SK-N-SH (cell line): ENCODE measurements at places on chromosomes 7 and 10.
A peak's percentile ranks its signal among the peaks of the same experiment; 100 is the strongest.

GRCh38 chr10:78494179-78494578 lies 460.5 kb downstream of the RPS24 start:
- no peak for DNase-seq

- DNase-seq = no peak
These were observed 7.0 kb upstream of the TRDMT1 start for GRCh38 chr10:17208476-17208875.

- no peak for DNase-seq
These were observed 82.9 kb downstream of the PRTFDC1 start for GRCh38 chr10:24869354-24870015.

- DNase-seq = no peak
These were observed 26.9 kb downstream of the AHR start for GRCh38 chr7:17325364-17325763.

- no peak for DNase-seq
These were observed 819.1 kb downstream of the GRID1 start for GRCh38 chr10:85547460-85548023.

DNA sequence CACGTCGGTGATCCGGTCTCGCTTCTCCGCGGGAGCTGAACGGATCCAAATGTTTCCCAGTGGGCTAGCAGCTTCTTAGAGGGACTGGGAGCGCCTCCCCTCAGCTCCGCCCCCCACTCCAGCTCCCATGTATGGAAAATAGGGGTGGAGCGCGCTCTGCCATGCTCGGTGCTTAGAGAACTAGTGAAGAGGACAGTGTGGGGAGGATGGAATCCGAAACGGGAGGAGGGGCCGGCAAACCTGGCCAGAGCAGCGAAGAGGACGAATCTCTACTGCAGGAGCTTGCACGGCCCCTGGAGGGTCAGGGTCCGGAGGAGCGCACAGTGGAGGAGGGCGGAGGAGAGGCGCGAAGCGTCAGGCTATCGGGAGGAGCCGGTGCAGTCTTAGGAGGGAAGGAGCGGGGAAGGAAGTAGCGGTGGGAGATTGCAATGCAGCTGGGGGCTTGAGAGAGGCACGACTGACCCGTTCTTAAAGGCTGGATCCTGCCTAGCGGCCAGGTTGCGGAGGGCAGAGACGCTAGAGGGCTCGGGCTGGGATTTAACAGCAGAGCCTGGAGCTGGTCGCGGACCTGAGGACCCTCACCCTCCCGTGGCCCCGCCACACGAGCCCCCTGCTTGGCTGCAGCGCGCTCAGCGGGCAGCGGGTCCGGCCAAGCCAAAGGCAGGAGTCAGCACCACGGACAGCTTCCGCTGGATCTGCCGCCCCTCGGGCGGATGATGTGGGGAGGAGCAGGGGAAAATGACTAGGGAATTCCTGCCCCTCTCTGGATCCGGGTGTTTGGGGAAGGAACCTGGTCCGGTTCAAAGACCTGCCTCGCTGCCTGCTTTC lies at the start of gene PRLHR:
Gene PRLHR (minus strand): TSS at position 51 of the 828 bp plus-strand sequence. CDS start 404 bp downstream, outside the sequence.
- peak; percentile 92 for DNase-seq

GRCh38 chr7:32774541-32774951 lies 117.0 kb downstream of the KBTBD2 start:
- DNase-seq = no peak

GRCh38 chr10:89283025-89283935 lies 18.6 kb upstream of the IFIT2 start:
- peak; percentile 26 for DNase-seq

GRCh38 chr7:41711283-41712064 lies 8.6 kb upstream of the INHBA start:
- peak; percentile 41 for DNase-seq

DNA sequence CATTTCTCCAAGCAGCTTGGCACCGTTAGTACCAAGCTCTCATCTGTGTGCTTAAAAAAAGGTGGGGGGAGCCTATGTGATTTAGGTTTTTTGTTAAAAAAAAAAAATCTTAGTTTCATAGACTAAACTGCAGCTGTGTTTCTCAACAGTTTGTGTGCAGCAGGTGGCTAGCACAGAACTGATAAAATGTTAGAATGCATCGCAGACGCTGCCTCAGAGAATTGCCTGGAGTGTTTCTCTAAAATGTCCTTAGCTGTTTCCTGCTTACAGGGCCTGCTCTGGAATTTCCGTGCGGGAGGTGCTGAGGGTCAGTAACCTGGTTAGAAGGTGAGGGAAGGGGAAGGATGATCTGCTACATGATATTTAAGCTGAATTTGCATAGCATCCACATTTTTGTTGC lies 268.9 kb downstream of the PLXDC2 start:
- no peak for DNase-seq

DNA sequence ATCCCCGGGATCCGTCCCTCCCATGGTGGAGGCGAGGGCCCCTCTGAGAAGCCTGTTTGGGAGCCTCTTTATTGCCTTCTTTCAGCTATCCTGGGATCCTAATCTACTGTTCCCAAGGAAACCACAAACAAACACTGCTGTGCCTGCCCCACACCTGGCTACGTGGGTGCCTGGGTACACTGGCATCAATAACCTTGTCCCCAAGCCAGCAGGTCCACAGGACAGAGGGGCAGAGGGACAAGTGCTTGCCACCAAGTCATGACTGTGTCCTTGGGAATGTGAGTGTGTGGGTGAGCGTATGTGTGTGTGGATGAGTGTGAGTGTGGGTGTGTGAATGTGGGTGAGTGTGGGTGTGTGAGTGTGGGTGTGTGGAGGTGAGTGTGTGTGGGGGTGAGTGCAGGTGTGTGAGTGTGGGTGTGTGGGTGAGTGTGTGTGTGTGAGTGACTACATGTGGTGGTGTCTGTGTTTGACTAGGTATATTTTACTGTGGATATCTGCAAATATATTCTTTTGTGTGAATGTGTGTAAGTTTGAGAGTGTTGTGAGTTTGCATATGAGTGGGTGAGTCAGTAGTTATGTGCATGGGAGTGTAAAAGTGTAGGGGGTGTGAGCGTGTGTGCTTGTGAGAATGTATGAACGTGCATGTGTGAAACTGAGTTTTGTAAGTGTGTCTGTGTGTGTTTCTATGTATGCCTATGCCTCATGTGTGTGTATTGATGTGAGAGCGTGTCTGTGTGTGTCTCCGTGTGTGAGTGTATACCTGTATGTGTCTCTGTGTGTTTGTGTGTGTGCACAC lies 96.1 kb downstream of the TNS3 start:
- DNase-seq = no peak

GRCh38 chr7:98284335-98285036 lies 3.0 kb downstream of the BRI3 start:
- DNase-seq = peak; percentile 74

DNA sequence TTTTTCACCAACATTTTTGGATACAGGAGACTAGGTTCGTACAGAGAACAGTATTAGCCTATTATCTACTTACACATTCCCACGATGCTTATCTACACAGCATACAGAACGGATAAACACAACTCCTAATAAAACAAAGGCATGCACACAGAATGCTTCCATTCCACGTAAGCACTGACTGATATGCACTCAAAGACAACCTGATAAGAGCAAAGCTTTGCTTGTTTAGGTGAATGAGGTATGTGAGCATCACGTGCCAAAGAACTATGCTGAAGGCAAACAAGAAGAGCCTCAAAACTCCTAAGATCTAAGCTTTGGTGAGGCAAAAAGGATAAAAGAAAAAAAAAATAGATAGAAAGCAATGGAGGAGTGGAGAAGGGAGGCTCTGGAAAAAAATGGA lies 413.5 kb upstream of the LRRN3 start:
- no peak for DNase-seq

GRCh38 chr7:33155811-33156210 lies 26.4 kb downstream of the BBS9 start:
- no peak for DNase-seq

- no peak for DNase-seq
These were observed 283.1 kb upstream of the KAT6B start for GRCh38 chr10:74543276-74543675.

DNA sequence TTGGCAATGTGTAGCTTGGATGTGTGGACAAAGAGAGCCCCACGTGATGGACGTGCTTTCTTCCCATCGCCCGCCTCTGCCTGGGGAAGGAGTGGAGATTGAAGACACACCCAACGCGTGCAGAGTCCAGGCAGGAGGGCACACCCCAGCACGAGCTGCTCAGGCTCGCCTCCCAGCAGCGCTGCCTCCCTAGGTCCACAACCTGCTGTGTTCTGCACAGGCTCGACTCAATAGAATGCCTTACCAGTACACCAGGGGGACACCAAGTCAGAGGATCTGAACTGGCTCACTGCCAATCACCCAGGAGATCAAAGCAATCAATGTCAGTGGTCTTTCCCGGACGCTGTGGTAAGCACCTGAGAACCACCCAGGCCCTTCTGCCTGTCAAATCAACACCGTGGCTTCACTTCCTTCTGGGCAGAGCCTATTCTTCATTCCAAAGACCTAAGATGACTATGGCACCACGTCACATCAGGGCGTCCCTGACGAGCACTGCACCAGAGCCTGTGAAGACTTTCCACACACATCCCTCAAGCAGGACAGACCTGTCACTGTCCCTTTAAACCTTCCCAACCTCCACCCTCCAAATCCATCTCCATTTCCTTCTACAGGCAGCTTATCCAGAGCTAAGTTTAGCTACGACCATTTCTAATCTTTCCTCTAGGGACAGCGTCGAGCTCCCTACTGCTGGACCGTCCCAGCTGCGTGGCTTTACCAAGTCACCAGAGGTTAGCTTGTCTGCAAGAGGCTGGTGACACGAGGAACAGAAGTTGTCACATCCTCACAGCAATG lies 72.3 kb downstream of the AMZ1 start:
- peak; percentile 85 for DNase-seq

DNA sequence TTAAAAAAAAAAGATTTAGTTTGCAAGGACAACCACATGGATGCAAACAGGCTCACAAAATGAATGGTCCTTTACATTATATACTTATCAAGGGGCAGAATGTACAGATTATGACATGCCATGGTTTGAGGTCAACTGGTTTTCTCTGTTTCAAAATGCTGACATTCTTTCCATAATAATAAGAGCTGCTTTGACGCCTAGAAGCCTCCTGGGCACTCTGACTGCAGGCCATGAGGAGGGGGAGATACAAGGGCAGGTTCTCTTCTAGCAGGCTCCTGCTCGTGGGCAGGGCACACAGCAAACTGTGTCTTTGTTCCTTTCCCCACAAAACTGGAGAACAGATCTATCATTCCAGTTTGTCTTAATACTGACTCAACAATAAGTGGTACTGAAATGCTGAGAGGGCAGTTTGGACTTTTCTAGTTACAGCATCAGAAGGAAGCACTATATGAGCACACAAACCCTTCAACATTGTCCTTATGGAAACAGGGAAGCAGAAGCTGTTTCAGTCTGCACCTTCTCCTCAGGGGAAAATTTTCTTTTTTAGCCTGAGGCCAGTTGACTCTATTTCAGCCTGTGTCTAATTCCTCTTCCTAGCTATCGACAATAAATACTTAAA lies 314.9 kb upstream of the AOAH start:
- no peak for DNase-seq

DNA sequence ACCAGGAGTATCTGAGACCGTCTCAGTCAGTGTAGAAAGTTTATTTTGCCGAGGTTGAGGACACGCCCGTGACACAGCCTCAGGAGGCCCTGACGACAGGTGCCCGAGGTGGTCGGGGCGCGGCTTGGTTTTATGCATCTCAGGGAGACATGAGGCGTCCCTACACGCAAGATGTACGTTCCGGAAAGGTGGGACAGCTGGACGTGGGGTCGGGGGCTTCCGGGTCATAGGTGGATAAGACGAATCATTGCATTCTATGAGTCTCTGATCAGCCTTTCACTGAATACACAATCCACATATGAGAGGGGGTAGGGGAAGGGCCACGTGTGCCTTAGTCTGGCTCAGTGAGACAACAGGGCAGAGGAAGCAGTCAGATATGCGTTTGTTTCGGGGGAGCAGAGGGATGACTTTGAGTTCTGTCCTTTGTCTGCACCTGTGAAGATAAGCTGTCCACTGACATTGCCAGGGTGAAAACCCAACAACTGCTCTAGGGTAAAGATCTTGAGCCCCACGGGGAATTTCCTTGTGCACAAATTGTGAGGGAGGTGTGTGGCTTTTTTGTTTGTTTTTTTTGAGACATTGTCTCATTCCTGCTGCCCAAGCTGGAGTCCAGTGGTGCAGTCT lies 66.2 kb downstream of the DNAJB6 start:
- no peak for DNase-seq

- peak; percentile 14 for DNase-seq
These were observed 1.5 kb downstream of the KCND2 start for GRCh38 chr7:120274482-120274881.
